B cell (primary cell): ENCODE measurements at places on chromosomes 7 and 10. TPM values are rescaled to one million over a fixed set of nuclear protein-coding genes. Genes with fewer than 3 reads are reported as not detected.

The GJD4 gene
- total RNA-seq: not detected in 2 replicates

The PVRIG gene
- 51.2 and 51.4 TPM in 2 replicates for total RNA-seq

The CADPS2 gene
- total RNA-seq: not detected in 2 replicates

The PNLIPRP3 gene
- total RNA-seq: not detected in 2 replicates

The SPDYE2 gene
- total RNA-seq: 0.47 and 0.58 TPM in 2 replicates

The HTR7 gene
- not detected in 2 replicates for total RNA-seq

The LRMDA gene
- total RNA-seq: not detected in 2 replicates

The DGKI gene
- not detected in 2 replicates for total RNA-seq

The IFIT5 gene
- total RNA-seq: 23.2 and 25.0 TPM in 2 replicates

The MORN4 gene
- total RNA-seq: 2.8 TPM in 2 replicates

The FKBP6 gene
- total RNA-seq: not detected in 2 replicates

The GRM3 gene
- not detected in 2 replicates for total RNA-seq

The TEX36 gene
- not detected in 2 replicates for total RNA-seq

The PDZD7 gene
- total RNA-seq: 0.69 and 0.85 TPM in 2 replicates

The MNX1 gene
- total RNA-seq: not detected in 2 replicates

The NUTM2B gene
- total RNA-seq: 0.80 and 1.3 TPM in 2 replicates

The PBLD gene
- 3.0 and 4.7 TPM in 2 replicates for total RNA-seq

The OR2A7 gene
- total RNA-seq: 1.3 and 2.7 TPM in 2 replicates
